Left renal cortex interstitium (tissue), 4 donors: ENCODE measurements at places on chromosomes 4 and X. TPM values are rescaled to one million over a fixed set of nuclear protein-coding genes. Genes with fewer than 3 reads are reported as not detected.
A peak's percentile ranks its signal among the peaks of the same experiment; 100 is the strongest.

Gene LETM1
- polyA plus RNA-seq: 30.1 TPM

Gene UCP1
- not detected for polyA plus RNA-seq

Gene MAP3K15
- polyA plus RNA-seq: 4.5 TPM

Gene SCML2
- 7.9 TPM for polyA plus RNA-seq

Gene XIAP
- 48.7 TPM for polyA plus RNA-seq

Gene KLB
- 0.11 TPM for polyA plus RNA-seq

Gene HTRA3
- 16.7 TPM for polyA plus RNA-seq

DNA sequence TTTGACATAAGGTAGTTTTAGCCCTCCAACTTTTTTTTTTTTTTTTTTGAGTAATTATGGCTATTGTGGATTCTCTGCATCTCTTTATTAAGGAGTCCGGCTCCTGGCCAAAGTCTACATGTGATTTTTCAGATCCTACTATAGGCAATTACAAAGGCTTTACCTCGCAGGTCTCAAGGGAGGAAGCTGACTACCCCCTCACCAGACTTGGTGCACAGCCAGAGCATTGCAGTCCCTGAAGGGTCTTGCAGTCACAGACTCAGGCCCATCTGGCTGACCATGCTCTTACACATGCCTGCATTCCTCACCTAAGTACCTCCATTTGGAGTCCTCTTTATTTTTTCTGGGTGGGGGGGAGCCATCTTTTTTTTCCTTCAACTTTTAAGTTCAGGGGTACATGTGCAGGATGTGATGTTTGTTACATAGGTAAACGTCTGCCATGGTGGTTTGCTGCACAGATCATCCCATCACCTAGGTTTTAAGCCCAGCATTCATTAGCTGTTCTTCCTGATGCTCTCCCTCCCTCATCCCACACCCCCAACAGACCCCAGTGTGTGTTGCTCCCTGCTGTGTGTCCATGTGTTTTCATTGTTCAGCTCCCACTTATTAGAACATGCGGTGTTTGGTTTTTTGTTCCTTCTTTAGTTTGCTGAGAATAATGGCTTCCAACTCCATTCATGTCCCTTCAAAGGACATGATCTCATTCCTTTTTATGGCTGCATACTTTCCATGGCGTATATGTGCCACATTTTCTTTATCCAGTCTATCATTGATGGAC, 88.4 kb upstream of the STIM2 start:
- DNase-seq: no peak

DNA sequence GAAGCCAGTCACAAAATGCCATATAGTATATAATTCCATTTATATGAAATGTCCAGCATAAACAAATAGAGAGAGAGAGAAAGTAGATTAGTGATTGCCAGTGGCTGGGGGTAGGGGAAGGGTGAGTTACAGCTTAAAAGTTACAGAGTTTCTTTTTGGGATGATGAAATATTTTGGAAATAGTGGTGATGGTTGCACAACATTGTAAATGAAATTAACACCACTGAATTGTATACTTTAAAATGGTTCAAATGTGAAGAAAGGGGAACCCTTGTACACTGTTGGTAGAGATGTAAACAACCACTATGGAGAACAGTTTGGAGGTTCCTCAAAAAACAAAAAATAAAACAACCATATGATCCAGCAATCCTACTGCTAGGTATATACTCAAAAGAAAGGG, 131.2 kb upstream of the GPC4 start:
- no peak for DNase-seq

DNA sequence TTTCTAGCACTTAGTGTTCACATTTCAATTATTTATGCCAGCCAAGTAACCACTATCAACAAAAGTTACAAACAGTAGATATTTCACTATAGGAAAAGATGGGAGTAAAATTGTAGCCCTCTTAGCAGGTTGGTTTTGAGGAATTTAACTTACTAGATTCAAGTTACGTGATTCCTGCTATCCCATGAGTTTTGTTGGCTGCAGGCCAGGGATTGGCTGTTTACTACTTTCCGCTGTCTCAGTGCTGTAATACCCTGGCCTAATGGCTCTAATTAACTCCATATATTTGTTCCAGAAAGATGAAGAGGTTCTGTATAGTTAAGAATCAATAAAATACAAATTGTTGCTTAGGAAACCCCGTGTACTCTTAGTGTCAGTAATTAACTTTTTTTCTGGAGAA, 55.5 kb upstream of the MAGED1 start:
- DNase-seq: peak; percentile 1

DNA sequence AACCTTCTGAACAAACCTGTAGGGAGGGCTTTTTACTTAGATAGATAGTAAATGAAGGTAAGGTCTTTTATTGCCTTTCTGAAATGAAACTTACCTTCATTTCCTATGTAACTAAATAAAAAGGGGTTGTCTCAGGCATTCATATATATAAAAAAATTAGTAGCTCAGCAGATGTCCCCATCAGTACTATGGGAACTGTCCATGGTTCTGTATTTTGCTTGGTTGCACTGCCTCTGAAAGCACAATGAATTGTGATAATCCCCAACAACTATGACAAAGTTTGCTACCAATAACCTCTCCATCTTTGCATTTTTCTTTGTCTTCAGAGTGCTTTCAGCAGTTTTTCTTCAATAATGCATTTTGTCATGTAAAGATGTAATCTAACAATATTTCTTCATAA, 222.4 kb downstream of the SLIT2 start:
- no peak for DNase-seq

DNA sequence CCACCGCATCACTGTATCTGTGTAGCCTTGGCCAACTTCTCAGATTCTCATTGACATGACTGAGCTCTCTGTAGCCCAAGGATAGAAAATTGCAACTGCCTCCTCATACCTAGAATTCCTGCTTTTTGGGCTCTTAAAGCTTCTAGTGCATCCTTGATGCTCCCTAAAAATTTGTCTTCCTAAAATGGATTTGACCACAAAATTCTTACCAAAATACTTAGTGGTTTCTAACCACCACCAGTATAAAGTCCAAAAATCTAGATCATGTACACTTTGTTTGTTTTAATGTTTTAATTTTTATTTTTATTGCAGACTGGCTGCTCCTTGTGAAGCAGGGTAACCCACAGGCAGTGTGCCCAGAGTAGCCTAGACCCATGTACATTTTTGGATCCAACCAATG, 75.5 kb downstream of the TBC1D9 start:
- DNase-seq: no peak

DNA sequence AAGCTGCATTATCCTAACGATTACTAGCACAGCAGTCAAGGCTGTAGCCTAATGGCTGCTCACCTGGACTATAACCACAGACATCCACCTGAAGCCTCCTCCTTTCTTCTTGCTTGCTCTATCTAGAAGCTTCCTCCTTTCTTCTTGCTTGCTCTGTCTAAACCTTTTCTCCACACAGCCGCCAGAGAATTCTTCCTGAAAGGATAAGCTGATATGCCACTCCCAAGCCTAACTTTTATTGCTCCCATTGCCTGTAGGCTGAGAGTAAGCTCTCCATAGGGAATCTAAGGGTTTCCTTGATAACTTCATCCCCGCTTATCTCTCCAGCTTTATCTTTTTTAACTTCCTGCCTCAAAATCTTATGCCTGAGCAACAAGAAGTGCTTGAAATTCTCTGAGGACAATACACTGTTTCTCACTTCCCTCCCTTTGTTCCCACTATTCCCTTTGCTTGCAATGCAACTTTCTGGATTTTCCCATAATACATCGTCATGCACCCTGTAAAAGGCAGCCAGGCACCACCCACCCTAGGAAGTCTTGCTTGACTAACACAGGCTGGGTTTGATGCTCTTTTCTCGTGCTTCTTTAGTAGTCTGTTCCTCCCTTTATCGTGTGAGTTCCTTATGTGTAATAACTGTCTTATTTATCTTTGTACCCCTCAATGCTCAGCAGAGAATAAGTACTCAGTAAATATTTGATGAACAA, 1.4 kb upstream of the LRIT3 start:
- no peak for DNase-seq

DNA sequence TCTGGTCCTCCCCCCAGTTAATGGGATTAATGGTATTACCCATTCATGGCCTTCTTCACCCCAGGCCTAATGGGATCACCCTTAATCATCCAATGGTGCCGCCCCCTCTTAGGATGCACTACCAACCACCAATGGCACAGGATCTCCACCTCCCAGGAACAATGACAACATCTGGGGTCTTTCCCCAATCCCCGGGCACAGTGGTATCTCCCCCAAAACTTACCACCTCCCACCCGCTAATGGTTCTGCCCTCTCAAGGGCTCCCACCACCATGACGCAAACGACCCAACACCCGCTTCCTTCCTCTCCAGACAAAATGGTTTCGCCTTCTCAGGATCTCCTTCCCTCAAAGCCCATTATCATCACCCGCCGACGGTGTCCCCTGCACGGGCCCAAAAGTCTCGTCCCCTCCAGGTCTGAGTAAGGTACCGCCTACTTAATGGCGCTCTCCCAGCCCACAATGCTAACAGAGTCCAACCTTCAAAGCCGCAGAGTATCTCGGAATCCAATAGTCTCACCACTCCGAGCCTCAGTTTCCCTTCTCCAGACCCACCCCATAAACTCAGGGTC, 458 bp downstream of the GRIPAP1 start:
- DNase-seq: peak; percentile 9

DNA sequence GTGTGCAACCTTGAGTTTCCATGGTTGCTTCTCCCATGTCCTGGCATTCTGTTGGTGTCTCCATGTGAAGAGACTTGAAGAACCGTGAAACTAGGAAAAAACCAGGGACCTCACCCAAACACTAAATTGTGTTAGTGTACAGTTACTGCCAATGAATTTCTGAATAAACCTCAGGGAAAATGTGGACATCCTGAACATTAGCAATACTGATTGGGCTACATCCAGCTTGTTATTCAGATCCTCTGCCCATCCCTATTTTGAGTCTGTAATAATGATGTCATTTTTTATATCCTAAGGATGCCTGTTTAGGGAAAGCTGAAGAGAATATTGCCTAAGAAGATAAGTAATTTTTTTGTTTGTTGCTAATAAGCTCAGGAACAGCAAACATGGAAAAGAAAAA, 262.7 kb downstream of the TMA16 start:
- no peak for DNase-seq

DNA sequence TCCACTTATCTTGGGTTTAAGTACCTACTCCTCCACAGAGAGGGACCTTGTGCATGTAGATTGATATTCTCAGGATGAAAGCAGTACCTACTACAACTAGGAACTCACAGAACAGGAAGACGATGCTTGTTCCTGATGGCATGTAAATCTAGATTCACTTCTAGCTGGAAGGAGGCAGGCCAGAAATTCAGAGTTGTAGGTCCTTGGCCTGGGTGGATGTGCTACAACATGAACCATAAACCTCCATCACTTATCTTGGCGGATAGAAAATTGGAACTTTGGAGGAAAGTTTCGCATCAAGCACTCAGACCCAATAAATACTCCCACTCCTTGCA, 9.3 kb upstream of the SMIM20 start:
- DNase-seq: no peak

DNA sequence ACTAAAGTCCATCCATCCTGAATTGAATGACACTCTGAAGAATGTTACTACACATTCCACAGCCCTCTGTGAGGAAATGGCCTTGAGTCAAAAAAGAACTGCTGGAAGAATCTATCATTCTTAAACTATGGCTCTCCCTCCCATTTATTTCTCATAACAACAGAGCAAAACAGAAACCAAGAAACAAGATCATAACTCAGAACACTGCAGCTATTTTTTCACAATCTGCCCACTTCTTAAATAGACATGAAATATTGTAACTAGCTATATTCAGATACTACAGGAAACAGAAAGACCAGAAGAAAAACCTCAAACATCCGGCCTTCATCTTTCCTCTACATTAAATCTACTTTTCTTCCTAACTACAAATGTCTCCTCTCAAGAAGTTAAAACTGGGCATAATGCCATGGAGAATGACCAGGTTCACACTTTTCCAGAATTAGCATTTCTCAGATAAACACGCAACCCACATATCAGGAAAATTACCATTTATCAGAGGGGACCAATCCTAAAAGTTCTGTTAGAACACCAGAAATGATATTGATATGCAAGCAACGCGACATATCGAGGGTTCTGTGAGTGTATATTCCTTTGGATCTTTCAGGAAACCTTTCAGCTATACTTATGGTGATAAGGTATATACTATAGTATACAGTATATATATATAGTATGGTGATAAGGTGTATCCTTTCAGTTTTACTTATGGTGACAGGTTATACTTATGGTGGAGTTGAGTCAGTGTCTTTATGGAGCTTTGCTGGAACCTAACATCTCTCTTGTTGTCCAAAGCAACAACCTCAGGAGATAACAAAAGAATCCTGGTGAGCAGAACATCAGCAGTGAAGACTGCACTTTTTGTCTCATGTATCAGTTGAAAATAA, 60.4 kb upstream of the IRF2 start:
- no peak for DNase-seq
